Activated T-cell treated with anti-CD3 and anti-CD28 coated beads for 48 hours (primary cell): ENCODE measurements at places on chromosomes 1 and 21.

DNA sequence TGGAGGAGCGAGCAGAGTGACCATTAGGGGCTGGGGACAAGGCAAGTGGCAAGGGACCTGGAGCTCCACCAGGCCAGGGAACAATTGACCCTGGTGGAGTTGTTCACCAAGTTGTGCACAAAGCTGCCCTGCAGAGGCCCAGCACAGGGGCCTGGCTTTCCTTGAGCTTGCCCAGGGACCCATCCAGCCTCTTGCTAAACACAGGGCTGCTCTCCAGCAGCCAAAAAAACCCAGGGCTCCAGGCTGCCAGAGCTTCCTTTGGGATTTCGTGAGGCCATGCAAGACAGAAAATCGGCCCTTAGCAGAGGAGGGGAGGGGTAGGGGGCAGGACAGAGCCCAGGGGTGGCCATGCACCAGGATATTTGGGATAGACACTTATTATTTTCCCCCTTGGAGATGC, 32.6 kb downstream of the LRP8 start:
- DNase-seq: no peak

DNA sequence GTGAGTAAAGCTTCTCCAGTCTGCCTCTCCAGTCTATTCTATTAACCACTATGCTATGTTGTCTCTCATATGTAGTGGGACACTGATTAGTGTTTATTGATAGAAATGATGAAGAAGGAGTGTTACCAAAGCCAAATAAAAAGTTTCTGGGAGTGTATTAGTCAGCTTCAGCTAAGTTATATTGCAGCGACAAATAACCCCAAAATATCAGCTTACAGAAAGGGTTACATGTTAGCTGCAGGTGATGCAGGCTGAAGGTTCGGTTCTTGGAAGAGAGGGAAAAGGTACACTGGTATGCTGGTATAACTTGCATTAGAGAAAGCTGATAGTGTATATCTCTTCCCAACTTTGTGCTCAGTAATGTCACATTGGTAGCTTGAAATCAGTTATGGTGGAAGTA, 10.6 kb upstream of the AK2 start:
- no peak for DNase-seq

- DNase-seq: no peak
These were observed 64.4 kb upstream of the ETS2 start for GRCh38 chr21:38741092-38741949.

- DNase-seq: no peak
These were observed 44.3 kb downstream of the CDC14A start for GRCh38 chr1:100396651-100397050.

DNA sequence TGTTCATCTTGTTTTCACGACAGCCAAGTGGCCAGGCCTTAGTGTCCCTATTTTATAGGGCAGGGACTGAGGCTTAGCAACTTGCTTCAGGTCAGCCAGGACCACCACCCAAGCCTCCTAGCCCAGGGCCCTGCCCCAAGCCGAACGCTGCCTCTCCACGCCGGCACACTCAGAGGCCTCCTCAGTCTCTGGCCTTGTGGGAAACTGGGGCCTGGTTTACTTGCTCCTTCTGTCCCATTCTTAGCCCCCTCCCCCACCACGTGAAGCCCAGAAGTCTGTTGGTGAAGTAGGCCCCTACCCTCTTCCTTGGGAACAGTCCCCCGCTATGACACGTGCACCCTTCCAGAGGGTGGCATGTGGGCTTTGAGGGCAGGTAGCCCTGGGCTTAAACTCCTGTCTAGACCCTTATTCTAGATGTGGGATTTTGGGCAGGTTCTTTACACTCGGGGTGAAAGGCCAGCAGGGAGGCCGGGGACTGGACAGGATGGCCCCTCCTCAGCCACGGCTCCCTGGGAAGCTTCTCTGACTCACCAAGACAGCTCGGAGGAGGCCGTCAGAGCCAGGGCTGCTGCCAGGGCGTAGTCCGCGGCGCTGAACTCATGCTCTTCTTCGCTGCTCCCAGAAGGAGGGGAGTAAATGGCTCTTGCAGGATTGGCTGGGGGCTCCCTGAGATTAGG, 4.3 kb downstream of the MYOM3 start:
- DNase-seq: no peak

DNA sequence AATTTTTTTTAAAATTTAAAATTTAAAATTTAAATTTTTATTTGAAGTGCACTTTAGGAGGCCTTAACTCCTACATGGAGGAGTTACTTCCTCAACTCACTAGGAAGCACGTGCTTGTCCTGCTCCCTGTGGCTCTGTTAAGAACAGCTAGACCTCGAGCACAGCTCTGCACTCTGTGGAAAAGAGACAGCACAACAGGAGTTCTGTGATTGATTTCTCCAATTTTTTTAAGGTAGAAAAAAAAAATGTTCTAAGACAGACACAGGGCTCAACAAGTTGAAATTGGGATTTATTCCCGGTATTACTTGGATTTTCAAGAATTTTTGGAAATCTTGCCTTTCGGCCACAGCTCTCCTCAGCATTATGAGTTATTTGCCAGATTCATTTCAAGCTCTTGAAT, 356.6 kb upstream of the LYPLAL1 start:
- no peak for DNase-seq

- DNase-seq: no peak
These were observed 10.0 kb upstream of the LRRC8D start for GRCh38 chr1:89810880-89811279.

- no peak for DNase-seq
These were observed 569 bp downstream of the RCAN3 start for GRCh38 chr1:24503059-24503751.
